Stimulated activated CD8-positive, alpha-beta memory T cell treated with anti-CD3 and anti-CD28 coated beads, Interleukin-15, amount 100 ng/mL, for 4 hours (primary cell): ENCODE measurements at places on chromosomes 1 and 21.

- DNase-seq: no peak
Observed at GRCh38 chr1:154142358-154142757, 12.5 kb downstream of the NUP210L start.

- DNase-seq: no peak
Observed at GRCh38 chr1:22551591-22551990, 11.7 kb upstream of the EPHA8 start.

DNA sequence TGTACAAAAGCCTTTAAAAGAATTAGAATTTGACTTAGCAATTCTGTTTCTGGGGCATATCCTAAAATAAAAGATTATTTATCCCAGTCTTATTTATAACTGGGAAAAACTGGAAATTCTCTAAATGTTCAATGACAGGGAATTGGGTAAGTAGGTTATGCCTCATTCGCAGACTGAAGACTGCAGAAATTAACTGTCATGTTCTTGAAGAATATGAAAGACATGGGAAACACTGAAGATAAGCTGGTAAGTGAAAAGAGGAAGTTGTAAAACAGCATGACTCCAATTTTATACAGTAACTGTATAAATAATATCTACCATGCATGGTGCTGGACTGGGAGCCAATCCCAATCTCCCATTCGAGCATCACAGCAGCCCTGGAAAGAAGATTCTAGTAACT lies 50.6 kb upstream of the SLC2A1 start:
- no peak for DNase-seq

DNA sequence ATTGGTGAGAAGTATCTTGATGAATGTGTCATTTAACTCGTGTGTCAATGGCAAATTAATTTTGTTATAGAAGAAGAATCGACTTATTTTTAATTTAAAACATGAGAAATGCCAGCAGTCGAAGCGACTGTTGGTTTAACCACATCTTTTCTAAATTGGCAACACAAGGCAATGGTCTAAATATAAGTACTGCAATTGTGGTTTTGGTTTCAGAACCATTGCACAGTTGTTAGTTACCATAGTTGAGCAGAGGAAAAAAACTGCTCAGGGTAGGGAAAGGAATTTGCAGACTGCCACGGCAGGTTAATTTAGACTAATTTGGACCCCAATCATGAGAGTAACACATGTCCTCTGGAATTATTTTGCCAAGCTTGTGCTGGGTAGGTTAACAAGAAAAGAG lies 185.6 kb upstream of the RUNX1 start:
- no peak for DNase-seq

DNA sequence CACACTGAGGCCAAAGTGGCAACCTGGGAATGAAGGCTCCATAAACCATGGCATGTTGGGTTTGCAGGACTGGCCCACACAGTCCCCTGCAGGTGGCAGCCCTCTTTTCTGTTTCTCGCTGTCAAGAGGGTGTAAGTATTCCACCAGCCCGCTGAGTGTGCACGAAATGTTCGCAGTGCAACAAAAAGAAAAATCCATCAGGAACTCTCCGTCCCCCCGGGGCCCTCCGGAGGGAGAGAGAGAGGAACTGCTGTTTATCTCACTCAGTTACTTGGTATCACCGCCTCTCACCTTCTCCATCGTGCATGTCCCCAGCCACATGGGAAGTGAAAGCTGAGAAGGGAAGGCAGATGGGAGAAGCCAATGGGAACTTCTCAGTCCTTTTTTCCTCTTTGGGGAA lies 38.3 kb downstream of the NCF2 start:
- DNase-seq: no peak

DNA sequence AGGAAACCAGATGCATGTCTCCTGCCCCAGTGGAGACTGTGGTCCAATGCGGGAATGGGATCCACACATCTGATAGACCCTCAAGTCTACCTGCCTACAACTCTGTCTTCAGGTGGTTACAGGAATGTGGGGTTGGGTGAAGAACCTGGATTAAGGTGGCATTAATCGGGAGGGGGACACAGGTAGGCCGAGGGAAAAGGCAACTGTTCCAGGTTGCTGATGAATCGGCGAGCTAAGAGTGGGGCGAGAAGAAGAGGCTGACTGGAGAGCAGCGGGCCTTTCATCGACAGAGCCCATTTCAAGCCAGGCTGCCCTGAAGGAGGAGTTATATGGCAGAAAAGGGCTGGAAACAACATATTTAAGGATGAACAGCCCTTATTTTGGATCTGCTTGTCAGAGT lies 836 bp downstream of the CD2 start:
- DNase-seq: no peak

DNA sequence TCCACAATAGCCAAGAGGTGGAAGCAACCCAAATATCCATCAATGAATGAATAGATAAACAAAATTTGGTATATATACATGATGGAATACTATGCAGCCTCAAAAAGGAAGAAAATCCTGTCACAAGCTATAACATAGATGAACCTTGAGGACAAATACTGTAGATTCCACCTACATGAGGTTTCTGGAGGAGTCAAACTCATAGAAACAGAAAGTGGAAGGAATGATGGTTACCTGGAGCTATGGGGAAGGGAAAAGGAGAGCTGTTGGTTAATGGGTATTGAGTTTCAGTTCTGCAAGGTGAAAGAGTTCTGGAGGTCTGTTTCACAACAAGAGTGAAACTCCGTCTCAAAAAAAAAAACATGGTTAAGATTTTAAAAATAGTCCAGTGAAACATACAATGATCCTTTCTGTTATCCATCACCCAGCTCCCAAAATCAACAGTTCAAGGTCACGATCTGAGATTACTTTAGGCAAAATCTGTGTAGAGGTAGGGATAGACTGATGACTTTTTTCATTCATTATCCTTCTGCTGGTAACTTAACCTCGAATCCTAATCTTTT lies 80.8 kb upstream of the HNRNPU start:
- no peak for DNase-seq

- DNase-seq: peak; percentile 72
Observed at GRCh38 chr1:116769561-116769977, 15.3 kb downstream of the CD2 start.

DNA sequence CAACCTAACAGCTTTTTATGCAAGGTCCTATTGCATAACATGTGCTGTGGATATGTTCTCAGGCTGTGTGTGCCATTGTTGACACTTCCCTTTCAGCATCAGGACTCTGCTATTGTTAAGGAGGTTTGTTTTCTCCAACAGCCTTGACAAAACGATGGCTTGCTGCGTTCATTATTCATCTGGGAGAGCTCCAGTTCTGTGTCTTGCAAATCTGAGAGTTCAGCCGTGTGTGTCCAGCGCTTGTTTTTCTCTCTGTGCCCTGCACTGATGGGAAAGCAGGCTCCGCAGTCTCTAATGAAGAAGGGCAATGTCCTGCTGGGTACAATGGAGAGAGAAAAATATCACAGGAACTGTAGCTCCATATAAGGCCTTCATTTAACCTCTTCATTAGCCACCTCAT lies 63.7 kb downstream of the CLDN17 start:
- DNase-seq: no peak

DNA sequence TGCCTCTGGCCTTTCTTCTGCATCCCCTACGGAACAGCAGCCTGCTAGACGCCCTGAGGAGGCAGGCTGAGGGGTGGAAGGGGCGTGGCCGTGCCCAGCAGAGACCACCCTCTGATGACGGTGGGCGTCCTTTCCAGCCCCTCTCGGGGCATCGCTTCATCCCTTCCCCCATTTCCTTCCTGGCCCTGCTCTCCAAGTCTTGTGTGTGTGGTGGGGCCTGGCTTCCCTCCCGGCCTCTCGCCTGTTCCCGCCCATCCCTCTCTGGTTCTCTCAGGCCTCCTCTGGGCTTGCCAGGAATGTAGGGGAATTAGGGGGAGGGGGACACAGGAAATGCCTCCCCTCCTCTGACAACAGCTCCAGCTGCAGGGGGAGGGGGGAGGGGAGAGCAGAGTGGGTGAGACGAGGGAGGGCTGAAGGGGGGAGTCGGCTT lies 51.1 kb downstream of the SKI start:
- DNase-seq: no peak

GRCh38 chr1:39976732-39977131 lies 21.8 kb downstream of the MFSD2A start:
- DNase-seq: no peak

DNA sequence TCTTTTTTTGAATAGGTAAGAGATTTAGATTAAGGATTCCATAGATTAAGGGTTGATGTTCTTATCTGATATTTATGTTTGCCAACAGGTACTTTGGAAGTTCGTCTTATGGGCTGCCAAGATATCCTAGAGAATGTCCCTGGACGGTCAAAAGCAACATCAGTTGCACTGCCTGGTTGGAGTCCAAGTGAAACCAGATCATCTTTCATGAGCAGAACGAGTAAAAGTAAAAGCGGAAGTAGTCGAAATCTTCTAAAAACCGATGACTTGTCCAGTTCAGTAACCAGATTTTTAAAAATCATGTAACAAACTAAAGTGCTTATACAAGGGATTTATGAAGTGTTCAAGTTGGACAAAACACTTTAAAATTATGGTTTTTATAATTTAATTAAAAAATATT lies 100.5 kb downstream of the PKN2 start:
- no peak for DNase-seq

DNA sequence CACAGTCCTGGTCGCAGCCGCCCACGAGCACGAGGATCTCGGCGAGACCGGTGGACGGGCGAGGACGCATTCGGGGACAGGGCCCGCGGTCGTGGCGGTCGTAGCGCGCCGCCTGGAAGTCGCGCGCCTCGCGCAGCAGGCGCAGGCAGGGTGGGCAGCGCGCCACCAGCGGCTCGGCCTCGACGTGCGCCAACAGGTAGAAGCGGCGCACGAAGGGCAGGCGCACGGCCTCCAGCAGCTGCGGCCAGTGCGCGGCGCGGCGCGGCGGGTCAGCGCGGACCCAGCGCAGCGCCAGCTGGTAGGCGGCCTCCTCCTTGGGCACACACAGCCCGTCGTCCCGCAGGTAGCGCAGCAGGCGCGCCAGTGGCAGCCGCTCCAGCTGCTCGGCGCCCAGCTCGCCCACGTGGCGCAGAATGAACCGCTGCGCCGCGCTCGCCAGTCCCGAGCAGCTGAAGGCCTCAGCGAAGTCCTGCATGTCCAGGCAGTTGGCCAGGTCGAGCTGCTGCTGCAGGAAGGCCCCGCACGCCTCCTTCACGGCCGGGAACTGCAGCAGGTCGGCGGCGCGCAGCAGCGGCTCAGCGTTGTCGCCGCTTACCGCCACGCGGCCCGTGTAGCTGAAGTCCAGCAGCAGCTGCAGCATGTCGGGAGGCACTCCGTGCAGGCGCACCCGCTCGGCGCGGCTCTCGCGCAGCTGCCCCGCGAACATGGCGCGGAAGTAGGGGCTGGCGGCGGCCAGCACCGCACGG lies 573 bp downstream of the KLHL21 start:
- no peak for DNase-seq

GRCh38 chr1:90319918-90320317 lies 325.0 kb downstream of the ZNF326 start:
- no peak for DNase-seq

GRCh38 chr1:69648486-69648885 lies 80.8 kb downstream of the LRRC7 start:
- DNase-seq: no peak

GRCh38 chr1:67211589-67212563 lies 45.6 kb downstream of the IL23R start:
- DNase-seq: no peak

GRCh38 chr1:59017501-59018231 lies 233.8 kb upstream of the JUN start:
- DNase-seq: no peak

GRCh38 chr1:28812669-28813468 lies 899 bp downstream of the OPRD1 start:
- no peak for DNase-seq

- no peak for DNase-seq
Observed at GRCh38 chr1:65948609-65949229, 156.0 kb downstream of the PDE4B start.

DNA sequence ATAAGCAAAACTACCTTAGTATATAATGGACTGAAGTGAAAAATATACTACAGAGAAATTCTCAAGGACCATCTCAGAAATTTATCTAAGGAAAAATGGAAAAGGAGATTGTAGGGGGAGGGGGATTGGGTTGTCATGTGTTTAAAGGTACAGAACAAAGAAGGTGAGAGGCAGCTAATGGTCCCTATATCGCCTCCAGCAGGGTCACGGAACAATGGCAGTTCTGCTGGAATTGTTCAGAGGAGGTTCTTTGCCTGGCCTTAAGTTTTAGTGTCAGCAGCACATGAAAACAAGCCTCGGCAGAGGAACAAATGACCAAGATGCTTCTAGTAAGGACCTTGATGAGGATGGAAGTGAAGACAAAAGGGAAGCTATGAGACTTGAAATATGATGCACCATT lies 42.0 kb upstream of the RGS2 start:
- DNase-seq: no peak

DNA sequence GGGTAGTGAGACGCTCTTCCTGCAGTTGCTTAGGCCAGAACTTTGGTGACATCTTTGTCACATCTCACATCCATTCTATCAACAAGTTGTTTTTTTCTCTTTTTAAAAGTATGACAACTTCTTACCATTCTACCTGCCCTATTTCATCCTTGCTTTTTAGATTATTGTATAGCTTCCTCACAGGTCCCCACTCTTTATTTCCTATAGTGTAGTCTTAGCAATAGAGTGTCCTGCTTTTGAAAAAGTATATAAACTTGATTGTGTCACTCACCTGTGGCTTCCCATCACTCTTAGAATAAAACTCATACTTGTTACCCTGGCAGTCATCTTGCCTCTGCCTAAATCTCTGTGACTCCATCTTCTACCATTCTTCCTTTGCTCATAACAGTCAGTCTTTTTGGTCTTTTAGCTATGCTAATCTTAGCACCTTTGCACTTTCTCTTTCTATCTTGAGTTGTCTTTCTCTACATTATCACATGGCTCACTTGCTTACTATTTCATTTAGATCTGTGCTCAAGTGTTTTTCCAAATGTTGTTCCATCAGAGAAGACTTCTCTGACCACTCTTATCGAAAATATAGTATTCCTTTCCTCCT lies 9.5 kb downstream of the CDC73 start:
- DNase-seq: no peak

DNA sequence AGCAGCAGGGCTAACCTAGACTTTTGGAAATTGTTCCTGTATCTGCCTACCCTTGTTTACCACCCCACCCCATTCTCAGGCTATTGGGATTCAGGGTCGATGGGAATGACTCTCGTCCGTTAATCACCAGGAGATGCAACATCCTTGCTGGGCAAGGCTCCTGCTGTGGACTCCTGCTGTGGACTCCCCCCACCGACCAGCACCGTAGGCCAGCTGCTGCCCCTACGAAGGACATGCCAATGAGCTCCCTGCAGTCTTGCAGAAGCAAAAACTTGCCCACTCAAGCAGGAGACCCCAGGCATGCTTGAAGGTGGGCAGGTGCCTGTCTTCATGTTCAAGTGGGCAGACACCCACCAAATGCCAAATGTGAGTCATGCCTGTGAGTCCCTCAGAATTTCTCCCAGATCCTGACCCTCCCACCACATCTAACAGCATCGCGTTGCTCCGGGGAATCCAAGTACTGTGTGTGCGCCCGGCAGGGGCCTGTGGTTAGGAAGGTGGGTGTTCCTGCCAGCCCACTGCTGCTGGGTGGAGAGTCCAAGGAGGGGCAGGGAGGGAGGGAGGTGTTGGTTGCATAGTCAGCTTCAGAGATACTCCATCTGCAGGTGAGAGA lies 41.7 kb upstream of the SOX13 start:
- DNase-seq: no peak

- DNase-seq: no peak
Observed at GRCh38 chr1:172883387-172883791, 167.4 kb downstream of the TNFSF18 start.
